A549 treated with ZK216348 at 1 μM for 4 hours (cell line): ENCODE measurements at places on chromosomes 13 and 19. TPM values are rescaled to one million over a fixed set of nuclear protein-coding genes. Genes with fewer than 3 reads are reported as not detected.

FAM124A gene
- total RNA-seq, result 1.4 to 3.2 TPM (median 2.5 TPM) in 5 replicates

CBARP gene
- 2.3 to 6.0 TPM (median 4.7 TPM) in 5 replicates for total RNA-seq

POSTN gene
- 0.15 TPM in 1 of 5 replicates, not detected in the others for total RNA-seq

BCL3 gene
- 31.6 to 92.9 TPM (median 77.1 TPM) in 5 replicates for total RNA-seq

APLP1 gene
- 72.6 to 97.1 TPM (median 93.4 TPM) in 5 replicates for total RNA-seq

C1QTNF9 gene
- not detected in 5 replicates for total RNA-seq

GAS6 gene
- 4.6 to 9.5 TPM (median 7.7 TPM) in 5 replicates for total RNA-seq

TMEM38A gene
- total RNA-seq, result 0.22 to 1.6 TPM (median 1.2 TPM) in 5 replicates

PPM1N gene
- total RNA-seq, result 5.5 to 7.8 TPM (median 7.1 TPM) in 5 replicates

MTMR6 gene
- 4.8 to 10.1 TPM (median 8.9 TPM) in 5 replicates for total RNA-seq

CCDC70 gene
- not detected in 5 replicates for total RNA-seq

ZNF543 gene
- total RNA-seq, result 1.3 to 2.1 TPM (median 1.8 TPM) in 5 replicates

LHB gene
- not detected in 5 replicates for total RNA-seq

SIN3B gene
- 15.5 to 23.9 TPM (median 23.1 TPM) in 5 replicates for total RNA-seq

MATK gene
- total RNA-seq, result 0.41 to 2.0 TPM (median 1.0 TPM) in 5 replicates

ZIC5 gene
- total RNA-seq, result 2.4 to 3.8 TPM (median 2.6 TPM) in 5 replicates

MAST1 gene
- 0.98 to 2.5 TPM (median 2.5 TPM) in 5 replicates for total RNA-seq

LRRC25 gene
- not detected in 5 replicates for total RNA-seq

NLRP4 gene
- not detected in 5 replicates for total RNA-seq

OR10H3 gene
- not detected in 5 replicates for total RNA-seq

PTH2 gene
- total RNA-seq, result not detected in 5 replicates

S1PR4 gene
- 0.09 to 0.20 TPM (median 0.17 TPM) in 4 of 5 replicates, not detected in the other for total RNA-seq

PTPRS gene
- total RNA-seq, result 15.0 to 34.9 TPM (median 27.3 TPM) in 5 replicates

ZNF382 gene
- total RNA-seq, result not detected in 5 replicates

CYP2F1 gene
- total RNA-seq, result not detected in 5 replicates

EMC10 gene
- 79.6 to 159 TPM (median 151 TPM) in 5 replicates for total RNA-seq

DIAPH3 gene
- 4.7 to 9.7 TPM (median 8.7 TPM) in 5 replicates for total RNA-seq

NCR1 gene
- not detected in 5 replicates for total RNA-seq

SLC10A2 gene
- total RNA-seq, result not detected in 5 replicates

PCP2 gene
- total RNA-seq, result not detected in 5 replicates

PTOV1 gene
- 98.8 to 160 TPM (median 149 TPM) in 5 replicates for total RNA-seq
